ENCODE measurements at places on chromosomes 1 and 21.

- DNase-seq, result no peak
Measured at GRCh38 chr1:184019506-184019905, 18.0 kb downstream of the COLGALT2 start.

DNA sequence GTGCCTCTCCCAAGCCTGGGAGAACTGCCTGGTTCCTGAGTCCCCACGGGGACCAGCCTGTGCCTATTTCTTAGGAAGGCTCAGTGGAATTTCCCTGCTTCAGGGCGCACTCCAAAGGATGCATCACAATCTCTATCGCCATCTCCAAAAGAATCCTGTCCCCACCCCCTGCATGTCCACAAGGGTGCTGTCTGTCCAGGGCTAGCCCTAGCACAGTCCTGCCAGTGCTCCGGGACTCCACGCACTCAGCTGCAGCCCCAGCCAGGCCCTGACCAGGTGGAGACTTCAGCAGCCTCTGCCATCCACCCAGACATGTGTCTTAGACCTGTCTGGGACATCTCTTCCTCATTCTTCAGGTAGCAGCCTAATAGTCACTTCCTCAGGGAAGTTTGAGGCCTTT lies 199.7 kb downstream of the GRIK3 start:
- DNase-seq, result no peak

GRCh38 chr1:1175221-1176062 lies 1.8 kb downstream of the TTLL10 start:
- no peak for DNase-seq

DNA sequence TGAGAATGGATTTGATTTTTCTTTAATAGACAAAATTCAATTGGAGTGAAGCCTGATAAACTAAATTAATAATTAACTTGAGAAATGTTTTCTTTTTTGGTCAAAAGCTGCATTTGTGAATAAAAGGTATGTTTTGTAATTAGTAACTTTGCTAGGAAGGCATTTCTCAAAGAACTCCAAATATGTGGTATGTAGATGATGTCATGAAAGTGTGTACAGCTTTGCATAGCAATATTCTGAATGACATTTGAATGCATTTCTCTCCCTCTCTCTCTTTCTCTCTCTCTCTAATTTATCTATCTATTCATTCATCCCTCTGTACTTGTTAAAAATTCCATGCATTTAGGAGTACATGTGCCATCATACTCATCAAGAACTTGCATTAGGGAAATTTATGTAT lies 109.1 kb upstream of the ADAMTS5 start:
- DNase-seq, result no peak

- no peak for DNase-seq
Measured at GRCh38 chr1:15362737-15363128, 47.0 kb upstream of the EFHD2 start.

GRCh38 chr21:45299864-45300785 lies 12.4 kb upstream of the POFUT2 start:
- DNase-seq, result no peak

DNA sequence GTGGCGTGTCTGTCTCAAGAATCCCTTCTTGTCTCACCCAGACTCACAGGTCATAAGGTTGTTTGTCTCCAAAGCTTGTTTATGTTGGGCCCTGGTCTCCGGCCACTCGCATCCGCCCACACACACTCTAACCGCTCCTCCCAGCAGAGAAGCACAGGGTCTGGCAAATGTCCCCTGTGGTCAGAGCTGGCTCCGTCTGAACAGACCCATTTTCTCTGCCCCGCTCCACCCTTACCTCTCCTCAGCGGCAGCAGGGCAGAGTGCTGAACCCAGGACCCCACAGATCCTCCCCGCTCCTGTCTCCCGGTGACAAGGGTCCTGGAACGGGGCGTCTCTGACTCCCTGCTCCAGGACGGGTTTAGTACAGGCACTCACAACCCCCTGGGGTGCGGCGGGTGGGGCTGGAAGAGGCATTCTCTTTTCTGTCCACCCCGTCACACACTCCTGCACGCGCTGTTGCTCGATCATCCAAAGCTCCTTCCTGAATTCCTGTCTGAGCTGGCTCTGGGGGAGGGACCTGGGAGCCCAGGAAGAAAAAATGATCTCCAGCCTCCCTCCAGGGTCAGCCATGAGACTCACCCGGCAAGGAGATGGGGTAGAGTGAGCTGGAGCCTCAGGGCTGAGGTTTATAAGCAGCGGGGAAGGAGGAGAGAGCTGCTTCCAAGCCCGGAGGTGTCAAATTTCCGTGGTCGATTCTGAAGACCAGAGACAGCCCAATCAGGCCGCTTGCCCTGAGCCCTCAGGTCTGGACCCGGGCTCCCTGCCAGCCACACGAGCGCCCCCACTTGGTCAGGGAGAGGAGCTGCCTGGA lies at the start of gene S100A13:
Gene S100A13, minus strand, starts transcription at position 602 of the 811 bp plus-strand sequence. CDS start 1,033 bp downstream, outside the sequence.
- DNase-seq, result peak; percentile 73

DNA sequence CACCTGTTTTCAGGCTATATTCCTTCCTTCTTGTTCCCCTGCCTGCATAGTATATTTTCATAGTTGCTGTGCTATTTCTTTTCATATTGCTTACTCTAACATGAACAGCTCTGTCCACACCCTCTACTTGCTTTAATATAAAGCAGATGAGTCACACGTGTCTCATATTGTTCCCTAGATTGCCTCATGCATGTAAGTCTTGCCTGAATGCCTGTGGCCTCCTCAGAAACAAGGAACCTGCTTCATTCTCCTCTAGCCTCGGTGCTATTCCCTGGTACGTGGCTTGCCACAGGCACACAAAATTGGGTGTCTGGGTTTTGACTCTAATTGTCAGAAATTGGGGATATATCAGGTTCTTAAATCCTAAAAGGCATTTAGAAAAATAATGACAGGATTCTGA lies 16.5 kb upstream of the PKP1 start:
- DNase-seq, result no peak

- DNase-seq, result peak; percentile 19
Measured at GRCh38 chr1:10431070-10431730, 967 bp downstream of the CENPS start.

DNA sequence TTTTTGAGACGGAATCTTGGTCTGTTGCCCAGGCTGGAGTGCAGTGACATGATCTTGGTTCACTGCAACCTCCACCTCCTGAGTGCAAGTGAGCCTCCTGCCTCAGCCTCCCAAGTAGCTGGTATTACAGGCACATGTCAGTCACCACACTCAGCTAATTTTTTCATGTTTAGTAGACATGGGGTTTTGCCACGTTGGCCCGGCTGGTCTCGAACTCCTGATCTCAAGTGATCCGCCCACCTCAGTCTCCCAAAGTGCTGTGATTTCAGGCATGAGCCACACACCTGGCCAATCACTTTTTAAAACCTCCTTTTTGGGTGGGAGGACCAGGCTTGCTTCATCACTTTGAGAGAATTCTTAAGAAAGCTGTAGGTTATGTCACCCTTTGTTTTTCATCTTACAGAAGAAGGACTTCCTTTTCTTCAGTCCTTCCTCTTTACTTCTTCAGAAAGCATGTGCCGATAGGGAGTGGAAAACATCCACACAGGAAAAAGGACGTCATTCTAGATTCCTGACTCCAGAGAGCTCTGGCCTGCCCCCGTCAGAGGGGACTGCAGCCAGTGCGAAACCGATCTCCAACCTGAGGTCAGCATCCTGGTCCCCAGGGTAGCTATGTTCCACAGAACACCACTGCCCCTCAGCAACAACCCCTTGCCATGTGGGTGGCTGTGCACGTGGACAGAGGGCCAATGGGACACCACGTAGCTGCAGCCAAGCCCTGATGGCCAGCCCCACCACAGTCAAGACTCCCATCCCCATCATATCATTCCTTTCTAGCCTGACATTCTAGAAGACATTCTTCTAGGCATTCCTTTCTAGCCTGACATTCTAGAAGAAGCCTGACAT lies 21.9 kb downstream of the NCF2 start:
- DNase-seq, result no peak

GRCh38 chr1:240314845-240315801 lies 223.4 kb downstream of the FMN2 start:
- no peak for DNase-seq

GRCh38 chr1:68174738-68175113 lies 57.6 kb downstream of the WLS start:
- no peak for DNase-seq

DNA sequence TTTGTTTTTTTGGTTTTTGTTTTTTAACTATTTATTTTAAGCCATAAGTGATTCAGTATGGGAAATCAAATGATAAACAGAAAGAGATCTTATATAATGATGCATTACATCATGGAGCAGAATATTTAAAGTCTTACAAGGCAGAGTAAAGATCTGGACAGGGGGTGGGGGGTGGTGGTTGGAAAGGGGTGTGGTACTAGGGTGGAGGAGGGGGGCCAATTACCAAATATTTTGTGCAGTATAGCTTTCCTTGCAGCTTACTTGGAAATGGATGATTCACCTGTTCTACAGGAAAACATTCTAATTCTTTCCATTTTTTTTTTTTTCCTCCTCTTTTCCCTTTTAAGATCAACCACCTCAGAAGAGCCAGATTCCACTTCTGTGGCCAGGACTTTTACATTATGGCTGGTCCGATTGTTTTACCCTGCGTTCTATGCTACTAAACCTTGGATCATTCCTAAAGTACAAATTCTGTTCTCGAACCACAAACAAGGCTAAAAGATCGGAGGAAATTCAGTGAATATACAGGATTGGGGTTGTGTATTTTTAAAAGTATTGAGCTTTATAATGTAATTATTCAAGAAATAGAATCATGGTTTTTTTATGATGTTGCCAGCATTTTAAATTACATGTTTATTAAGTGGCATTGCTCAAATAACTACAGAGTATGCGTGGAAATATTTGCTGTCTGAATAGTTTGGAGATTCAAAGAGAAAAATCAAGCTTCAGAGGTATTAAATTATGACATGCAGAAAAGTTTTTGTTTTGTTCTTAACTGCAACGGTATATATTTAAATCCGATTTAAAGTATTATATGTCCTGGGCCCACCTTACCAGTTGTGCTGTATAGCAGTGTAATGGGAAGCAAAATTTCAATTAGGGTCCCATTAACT lies 859.5 kb downstream of the USP25 start:
- no peak for DNase-seq

DNA sequence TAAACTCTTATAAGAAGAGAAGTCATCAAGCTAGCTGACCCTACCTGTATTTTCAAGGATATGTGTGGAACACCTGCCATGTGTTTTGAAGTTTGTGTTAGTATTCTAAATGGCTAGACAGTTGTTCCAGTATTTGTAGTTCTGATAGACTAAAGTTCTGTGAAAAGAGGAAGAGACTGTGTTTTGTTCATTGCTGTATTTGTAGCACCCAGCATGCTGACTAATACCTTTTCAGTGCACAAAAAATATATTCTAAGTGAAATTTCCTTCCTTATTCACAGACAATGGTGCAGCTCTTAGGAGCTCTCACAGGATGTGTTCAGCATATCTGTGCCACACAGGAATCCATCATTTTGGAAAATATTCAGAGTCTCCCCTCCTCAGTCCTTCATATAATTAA lies 8.2 kb upstream of the METTL18 start:
- peak; percentile 10 for DNase-seq

- DNase-seq, result no peak
Measured at GRCh38 chr1:166169182-166169581, 2.4 kb upstream of the FAM78B start.

- DNase-seq, result no peak
Measured at GRCh38 chr1:167184081-167184480, 36.6 kb upstream of the POU2F1 start.

GRCh38 chr1:223210788-223211120 lies 67.7 kb upstream of the TLR5 start:
- no peak for DNase-seq

GRCh38 chr1:12615159-12615864 lies 2.7 kb downstream of the DHRS3 start:
- peak; percentile 51 for DNase-seq

- no peak for DNase-seq
Measured at GRCh38 chr21:34649400-34649799, 19.4 kb upstream of the CLIC6 start.

Measured in globus pallidus (tissue), 1 donor.